ENCODE measurements at places on chromosomes 16 and 17.
A peak's percentile ranks its signal among the peaks of the same experiment; 100 is the strongest.

- no peaks in the 10 kb centered on the region for H3K36me3 ChIP-seq
- H3K27ac ChIP-seq, result no peak overlapping the region
- peaks cover 5% of the 10 kb centered on the region for H3K4me1 ChIP-seq
- peaks cover 5% of the 10 kb centered on the region for H3K27me3 ChIP-seq
- no peak overlapping the region for H3K4me3 ChIP-seq
Measured at GRCh38 chr17:58079300-58080033, 3.8 kb upstream of the DYNLL2 start.

- no peaks in the 10 kb centered on the region for H3K4me1 ChIP-seq
- no peak overlapping the region for H3K27ac ChIP-seq
- H3K4me3 ChIP-seq, result no peak overlapping the region
- no peak for ATAC-seq
- no peaks in the 10 kb centered on the region for H3K27me3 ChIP-seq
- no peaks in the 10 kb centered on the region for H3K36me3 ChIP-seq
Measured at GRCh38 chr17:63928172-63928666, 3.9 kb downstream of the CD79B start.

- H3K4me3 ChIP-seq, result no peak overlapping the region
- peak overlapping the region; percentile 97 for H3K27ac ChIP-seq
- peaks cover 8% of the 10 kb centered on the region for H3K4me1 ChIP-seq
- no peaks in the 10 kb centered on the region for H3K36me3 ChIP-seq
- no peak for ATAC-seq
Measured at GRCh38 chr17:82037889-82038195, 345 bp upstream of the DCXR start.

DNA sequence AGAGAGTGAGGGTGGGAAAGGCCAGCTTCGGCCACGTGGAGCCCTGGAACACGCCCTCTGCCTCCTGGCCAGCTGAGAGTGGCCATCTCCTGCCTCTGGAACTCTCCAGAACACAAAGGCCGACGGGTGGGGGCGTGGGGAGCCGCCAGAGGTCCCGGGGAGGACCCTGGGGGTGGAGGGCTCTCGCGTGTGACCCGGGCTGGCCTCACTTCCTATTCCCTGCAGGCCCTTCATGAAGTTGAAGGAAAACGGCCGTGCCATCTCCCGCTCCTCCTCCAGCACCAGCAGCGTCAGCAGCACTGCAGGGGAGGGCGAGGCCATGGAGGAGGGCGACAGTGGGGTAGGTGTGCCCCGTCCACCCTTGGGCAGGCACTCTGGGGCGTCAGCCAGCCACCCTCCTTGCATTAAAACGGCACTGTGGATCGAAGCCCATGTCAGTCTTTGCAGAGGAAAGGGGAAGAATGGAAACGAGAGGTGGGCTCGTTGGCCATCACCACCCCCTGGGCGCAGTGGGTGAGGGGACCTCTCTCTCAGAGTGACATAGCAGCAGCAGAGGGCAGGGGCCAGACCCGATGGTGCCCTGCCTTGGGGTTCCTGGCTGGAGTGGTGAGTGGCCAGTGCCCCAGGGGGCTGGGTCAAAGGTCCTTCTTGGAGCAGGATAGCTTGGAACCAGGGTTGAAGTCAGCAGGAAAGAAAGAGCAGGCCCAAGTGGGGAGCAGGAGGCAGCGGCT is 37.1 kb downstream of the OR1D5 start:
- H3K27ac ChIP-seq, result no peak overlapping the region
- peaks cover 78% of the 10 kb centered on the region for H3K36me3 ChIP-seq
- no peaks in the 10 kb centered on the region for H3K4me1 ChIP-seq
- H3K27me3 ChIP-seq, result no peaks in the 10 kb centered on the region
- H3K4me3 ChIP-seq, result no peak overlapping the region

- no peaks in the 10 kb centered on the region for H3K36me3 ChIP-seq
- no peak overlapping the region for H3K4me3 ChIP-seq
- H3K4me1 ChIP-seq, result no peaks in the 10 kb centered on the region
- no peak overlapping the region for H3K27ac ChIP-seq
- H3K27me3 ChIP-seq, result peaks cover 3% of the 10 kb centered on the region
Measured at GRCh38 chr16:17548825-17549224, 78.1 kb upstream of the XYLT1 start.

DNA sequence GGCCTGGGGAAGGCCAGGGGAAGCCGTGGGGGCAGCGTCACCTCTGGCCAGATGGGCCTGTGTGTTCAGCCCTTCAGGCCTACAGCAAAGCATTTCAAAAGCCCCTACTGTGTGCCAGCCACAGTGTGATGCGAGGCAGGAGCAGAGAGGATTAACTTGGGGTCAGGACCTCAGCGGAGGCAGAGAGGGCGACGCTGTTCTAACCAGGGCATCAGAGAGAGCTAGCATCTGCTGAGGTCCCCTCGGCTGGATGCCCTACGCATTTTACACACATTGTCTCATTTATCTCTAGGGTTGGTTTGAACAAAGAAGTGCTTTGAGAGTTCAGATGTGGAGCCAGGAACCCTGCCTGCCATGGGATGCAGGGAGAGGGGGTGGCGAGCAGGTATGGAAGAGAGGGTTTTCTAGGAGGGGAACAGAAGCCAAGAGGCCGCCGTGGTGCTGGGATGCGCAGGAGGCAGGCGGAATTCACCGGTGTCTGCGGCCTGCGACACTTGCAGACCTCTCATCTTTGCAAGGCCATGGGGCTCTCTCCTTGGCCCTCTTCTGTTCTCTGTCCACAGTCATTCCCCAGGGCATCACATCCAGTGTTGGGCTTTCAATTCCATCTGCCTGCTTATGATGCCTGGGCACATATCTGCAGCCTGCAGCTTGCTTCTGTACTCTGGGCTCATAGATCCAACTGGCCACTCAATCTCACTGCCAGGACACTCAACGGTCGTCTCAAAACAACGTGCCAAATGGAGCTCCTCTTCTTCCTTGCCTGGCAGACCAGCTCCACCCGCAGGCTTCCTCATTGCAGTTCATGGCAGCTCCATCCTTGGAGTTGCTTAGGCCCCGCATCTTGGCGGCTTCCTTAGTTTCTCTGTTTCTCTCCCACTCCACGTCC is 8.1 kb upstream of the NKD1 start:
- no peak overlapping the region for H3K27ac ChIP-seq
- no peaks in the 10 kb centered on the region for H3K36me3 ChIP-seq
- no peak overlapping the region for H3K4me3 ChIP-seq
- H3K4me1 ChIP-seq, result no peaks in the 10 kb centered on the region
- ATAC-seq, result no peak

DNA sequence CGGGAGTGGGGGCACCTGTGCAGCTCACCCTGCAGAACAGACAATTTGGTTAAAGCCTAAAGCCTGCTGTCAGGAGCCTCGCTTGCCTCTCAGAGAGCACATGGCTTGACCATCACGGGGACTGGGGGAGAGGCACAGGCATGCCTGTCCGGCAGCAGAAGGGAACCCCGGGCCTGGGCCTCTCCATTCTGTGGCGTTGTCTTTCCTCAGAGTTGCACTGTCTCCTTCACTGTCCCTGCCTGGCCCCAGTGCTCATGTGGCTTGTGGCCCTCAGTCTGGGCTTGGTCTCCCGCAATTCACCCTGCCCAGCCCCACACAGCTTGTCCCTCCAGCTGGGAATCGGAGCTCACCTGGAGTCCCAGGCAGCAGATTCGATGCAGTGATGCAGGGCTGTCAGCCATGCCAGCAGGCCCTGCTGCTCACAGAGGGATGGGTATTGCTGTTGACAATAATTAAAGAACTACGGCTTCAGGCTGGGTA is 189.9 kb downstream of the SEC14L1 start:
- no peak overlapping the region for H3K4me3 ChIP-seq
- no peak for ATAC-seq
- peak overlapping the region; percentile 77 for H3K27ac ChIP-seq
- H3K27me3 ChIP-seq, result no peaks in the 10 kb centered on the region

- no peak for ATAC-seq
- peaks cover 7% of the 10 kb centered on the region for H3K4me1 ChIP-seq
- no peak overlapping the region for H3K4me3 ChIP-seq
- H3K36me3 ChIP-seq, result no peaks in the 10 kb centered on the region
- H3K27ac ChIP-seq, result peak overlapping the region; percentile 19
- no peaks in the 10 kb centered on the region for H3K27me3 ChIP-seq
Measured at GRCh38 chr16:15052747-15053476, 3.0 kb downstream of the NTAN1 start.

DNA sequence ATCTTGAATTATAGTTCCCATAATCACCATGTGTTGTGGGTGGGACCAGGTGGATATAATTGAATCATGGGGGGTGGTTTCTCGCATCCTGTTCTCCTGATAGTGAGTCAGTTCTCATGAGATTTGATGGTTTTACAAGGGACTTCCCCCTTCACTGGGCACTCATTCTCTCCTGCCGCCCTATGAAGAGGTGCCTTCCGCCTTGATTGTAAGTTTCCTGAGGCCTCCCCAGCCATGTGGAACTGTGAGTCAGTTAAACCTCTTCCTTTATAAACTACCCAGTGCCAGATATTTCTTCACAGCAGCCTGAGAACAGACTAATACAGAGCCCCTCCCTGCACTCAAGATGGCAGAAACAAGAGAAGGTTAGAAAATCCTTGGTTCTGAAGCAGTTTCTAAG is 26.4 kb downstream of the LDAF1 start:
- H3K27ac ChIP-seq, result no peak overlapping the region
- peaks cover 37% of the 10 kb centered on the region for H3K36me3 ChIP-seq
- H3K4me1 ChIP-seq, result no peaks in the 10 kb centered on the region
- no peak for ATAC-seq

DNA sequence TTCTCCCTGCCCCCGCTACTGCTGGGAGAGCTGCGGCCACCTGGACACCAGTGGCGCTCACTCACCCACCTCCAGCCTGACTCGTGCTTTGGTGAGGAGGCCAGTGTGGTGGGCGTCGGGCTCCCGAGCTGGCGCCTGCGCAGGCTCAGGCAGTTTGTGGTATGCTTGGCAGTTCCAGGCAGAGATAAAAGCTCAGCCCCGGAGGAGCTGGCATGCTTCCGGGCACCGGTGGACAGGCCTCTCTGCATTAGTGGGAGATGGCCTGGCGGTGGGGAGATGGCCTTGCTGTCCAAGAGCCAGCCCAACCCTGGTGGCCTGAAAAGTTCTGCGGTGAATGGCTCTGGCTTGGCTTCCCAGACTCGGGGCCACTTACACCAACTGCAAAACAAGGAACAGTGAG is 4.1 kb downstream of the ADGRG1 start:
- H3K27me3 ChIP-seq, result peaks cover 74% of the 10 kb centered on the region
- no peak for ATAC-seq
- no peaks in the 10 kb centered on the region for H3K36me3 ChIP-seq
- H3K4me3 ChIP-seq, result no peak overlapping the region
- H3K4me1 ChIP-seq, result no peaks in the 10 kb centered on the region

All from gastroesophageal sphincter (tissue), 4 donors.